ENCODE measurements at places on chromosomes 7 and 10.

DNA sequence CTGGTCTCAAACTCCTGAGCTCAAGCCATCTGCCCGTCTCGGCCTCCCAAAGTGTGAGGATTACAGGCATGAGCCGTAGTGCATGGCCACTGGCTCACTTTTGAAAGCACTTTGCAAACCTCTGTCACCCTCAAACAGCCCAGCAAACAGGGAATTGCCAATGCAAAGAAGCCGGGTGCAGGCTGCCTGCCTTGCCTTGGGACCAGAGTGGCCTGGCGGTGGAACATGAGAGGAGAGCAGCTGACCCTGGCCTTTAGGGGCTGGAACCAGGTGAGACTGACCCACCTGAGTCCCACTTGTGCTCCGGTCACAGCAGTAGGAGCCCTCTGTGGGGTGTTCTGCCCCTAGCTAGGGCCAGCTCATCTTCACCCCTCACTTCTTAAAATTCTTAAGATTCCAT, 237.1 kb upstream of the GALNT17 start:
- no peak for DNase-seq

DNA sequence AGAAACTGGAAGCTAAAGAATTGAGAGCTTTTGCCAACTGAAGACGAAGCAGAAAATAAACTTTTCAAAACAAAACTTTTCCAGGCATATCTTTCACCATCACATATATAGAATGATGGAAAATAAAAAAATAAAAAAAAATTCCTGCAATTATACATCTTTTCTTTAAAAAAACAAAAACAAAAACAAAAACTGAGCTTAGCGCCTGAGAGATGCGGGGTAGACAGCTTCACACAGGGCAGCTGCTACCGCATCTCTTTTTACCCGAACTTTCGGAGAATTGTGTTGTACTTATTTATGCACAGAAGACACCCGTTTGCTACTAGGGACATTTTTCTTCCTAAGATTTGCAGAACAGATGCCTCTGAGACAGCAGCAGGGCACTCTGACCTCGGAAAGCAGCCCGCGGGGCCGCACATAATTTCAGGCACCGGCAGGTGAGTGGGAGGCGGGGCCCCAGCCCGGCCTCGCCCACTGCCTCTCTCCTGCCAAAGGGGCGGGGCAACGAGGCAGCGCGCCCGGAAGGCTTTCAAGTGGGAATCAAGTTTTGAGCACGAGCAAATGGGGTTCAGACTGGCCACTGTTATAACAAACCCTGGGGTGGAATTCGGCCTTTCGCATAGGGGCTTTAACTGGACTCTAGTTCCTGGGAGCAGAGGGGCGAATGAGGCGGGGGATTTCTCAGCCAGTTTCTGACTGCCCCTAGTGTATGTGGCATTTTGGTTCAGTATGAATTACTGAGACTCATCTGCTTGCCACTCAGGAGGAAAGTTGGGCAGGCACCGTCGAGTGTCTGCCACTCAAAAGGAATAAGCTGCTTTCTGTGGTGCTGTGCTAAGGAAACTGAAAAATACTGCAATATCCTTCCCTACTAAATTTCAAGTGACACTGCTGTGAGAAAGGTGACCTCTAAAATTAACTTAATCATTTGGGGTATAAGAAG, 18.5 kb upstream of the FAM133B start:
- DNase-seq, result no peak

DNA sequence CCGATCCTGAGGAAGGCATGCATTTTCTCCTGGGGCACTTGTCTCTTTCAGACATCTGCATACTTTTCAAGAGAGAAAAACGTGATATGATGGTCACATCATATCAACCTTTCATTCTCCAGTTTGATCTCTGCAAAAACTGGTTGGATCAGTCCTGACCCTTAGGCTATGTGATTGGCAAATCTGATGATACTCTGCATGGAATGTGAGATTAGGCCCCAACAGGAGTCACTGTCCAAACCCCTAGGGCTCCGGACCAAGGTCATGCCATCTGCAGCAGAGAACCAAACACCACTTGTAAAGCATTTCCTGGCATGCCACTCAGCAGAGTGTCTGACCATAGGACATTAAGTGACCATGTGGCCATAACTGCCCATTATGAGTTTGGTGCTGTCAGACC, 8.6 kb downstream of the GCK start:
- no peak for DNase-seq

DNA sequence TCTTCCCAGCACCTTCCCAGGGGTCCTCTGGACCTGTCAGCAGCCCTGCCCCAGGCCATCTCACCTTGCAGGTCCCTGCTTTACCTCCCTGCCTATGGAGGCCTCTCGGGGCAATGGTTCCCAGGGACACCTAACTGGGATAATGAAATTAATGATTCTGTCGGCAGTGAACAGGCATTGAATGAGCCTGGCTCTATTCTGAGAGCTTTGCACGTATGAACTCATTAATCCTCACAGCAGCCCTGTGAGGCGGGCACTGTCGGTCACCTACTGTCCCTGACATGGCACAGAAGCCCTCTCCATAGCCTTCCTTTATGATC, 22.9 kb downstream of the ADCYAP1R1 start:
- no peak for DNase-seq

DNA sequence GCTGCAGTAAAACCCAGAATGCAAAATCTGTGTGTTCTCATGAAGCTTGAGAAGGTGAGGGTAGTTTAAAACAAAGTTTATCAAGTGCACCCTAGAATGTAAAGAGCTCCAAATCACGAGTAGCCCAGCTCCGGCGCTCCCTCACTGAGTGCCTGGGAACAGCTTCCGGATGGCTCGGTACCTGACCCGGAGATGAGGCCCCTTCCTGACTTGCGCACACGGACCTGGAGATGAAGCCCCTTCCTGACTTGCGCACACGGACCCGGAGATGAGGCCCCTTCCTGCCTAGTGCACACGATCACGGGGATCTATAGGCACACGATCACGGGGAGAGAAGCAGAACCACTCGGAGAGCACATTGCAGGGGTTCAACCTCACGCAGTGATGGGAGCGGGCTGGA, 322.1 kb upstream of the RNF32 start:
- DNase-seq, result no peak

Data from stimulated activated CD4-positive, alpha-beta T cell treated with anti-CD3 and anti-CD28 coated beads, Interleukin-4, amount 100 ng/mL, for 48 hours (primary cell).